ENCODE measurements at places on chromosomes 2 and 18.
A peak's percentile ranks its signal among the peaks of the same experiment; 100 is the strongest.

- DNase-seq, result peak; percentile 81
Observed at GRCh38 chr2:240998995-240999791, 775 bp downstream of the SNED1 start.

GRCh38 chr18:78639006-78639950, 340.3 kb upstream of the SALL3 start:
- DNase-seq, result no peak

DNA sequence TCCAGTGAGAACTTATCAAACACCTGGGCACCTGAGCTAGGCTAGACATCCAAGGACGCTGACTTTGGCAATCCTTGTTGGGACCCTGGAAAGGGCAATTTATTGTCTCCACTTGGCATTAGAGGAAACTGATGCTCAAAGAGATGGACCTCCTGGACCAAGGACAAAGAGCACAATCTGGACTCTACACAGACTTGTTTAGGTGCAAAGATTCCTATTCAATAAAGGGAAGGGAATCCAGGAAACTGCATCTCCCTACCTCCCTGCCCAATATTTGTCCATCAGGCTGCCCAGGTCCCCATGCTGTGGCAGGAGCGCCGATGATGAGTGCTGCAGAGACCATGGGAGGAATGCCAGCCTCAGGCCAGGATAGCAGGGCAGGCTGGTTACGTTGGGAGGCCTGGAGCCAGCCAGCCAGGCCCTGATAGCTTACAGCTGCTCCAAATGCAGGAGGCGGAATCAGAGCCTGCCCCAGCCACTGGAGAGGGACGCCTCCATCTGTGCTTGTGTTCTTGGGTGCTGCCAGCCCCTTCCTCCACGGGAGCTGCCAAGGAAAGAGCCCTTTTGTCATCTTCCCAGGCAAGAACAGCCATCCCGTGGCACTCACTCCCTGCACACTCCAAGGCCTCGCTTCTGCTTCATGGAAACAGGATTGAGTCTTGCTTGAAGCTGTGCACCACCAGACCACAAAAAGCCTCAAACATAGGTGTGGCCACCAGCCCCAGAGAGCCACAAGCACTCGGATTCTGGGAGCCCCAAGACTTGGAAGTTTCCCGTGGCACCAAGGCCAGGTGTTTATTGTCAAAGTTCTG, 60.0 kb downstream of the HS1BP3 start:
- DNase-seq, result no peak

GRCh38 chr18:10442551-10442971, 11.9 kb upstream of the APCDD1 start:
- no peak for DNase-seq

DNA sequence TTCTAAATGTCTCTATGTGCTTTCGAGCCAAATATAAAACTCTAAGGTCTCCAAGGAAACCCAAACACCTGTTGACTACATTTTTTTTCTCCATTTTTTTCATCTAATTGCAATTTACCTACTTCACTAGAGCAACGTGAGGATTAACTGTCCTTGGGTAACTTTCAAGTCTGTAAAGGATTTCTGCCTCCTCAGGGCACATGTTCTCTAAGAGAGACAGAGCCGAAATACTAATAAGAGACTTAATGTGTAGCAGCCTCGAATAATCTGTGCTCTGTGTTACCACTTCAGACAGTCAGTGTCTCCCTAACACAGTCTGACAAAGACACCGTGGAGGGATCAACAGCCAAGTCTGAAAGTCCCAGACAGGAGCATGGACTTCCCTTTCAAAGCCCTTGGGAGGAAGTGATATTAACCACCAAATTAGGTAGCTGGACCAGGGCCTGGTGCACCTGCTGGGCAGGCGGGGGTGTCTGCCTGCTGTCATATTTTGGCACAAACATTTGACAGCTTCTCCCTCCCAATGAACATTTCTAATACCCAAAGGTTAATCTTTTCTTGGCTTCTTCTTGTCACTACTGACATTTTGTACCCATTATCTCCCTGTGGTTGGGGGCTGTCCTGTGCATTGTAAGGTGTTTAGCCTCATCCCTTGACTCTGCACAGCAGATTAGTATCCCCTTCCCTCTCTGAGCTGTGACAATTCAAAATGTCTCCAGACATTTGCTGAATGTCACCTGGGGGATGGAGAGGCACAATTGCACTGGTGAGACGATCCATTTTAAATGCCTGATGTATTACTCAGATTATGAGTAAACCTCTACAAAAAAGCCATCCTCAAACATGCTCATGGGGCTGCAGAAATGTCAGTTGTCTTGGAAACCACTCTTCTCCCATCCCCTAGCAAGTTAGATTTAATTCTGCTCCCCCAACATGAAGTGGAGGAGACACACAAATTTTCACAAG, 45.7 kb upstream of the LYPD1 start:
- no peak for DNase-seq

- no peak for DNase-seq
Observed at GRCh38 chr2:223989206-223989855, 32.1 kb downstream of the MRPL44 start.

- DNase-seq, result no peak
Observed at GRCh38 chr2:60158262-60158661, 395.2 kb downstream of the BCL11A start.

DNA sequence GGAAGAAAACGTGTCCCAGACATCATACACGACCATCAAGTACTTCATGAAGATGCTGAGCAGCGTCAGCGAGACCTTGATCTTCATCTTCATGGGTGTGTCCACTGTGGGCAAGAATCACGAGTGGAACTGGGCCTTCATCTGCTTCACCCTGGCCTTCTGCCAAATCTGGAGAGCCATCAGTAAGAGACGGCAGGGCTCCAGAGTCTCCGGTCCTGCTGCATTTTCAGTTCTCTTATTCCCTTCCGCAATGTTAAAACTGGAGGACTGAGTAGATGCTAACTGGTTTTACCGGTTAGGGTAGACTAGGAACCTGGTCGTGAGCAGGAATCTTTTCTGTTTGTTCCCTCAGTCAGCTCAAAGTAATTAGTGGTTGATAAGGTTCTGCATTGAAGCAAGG, 32.3 kb downstream of the SLC9A4 start:
- peak; percentile 48 for DNase-seq

DNA sequence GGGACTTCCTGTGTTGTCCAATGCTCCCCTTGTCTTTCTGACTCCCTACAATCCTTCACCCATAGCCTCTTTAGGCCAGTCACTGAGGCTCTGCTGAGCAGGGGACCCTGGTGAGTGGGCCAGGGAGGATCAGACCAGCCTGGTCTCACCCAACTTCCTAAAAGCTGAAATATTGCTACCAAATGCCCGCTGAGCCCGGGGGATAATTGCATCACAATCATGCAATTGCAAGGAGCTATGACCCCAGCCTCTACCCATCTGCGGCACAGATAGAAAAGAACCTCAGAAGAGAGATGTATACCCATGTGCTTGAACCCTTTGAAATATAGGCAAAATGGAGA, 3.7 kb upstream of the SP100 start:
- no peak for DNase-seq

DNA sequence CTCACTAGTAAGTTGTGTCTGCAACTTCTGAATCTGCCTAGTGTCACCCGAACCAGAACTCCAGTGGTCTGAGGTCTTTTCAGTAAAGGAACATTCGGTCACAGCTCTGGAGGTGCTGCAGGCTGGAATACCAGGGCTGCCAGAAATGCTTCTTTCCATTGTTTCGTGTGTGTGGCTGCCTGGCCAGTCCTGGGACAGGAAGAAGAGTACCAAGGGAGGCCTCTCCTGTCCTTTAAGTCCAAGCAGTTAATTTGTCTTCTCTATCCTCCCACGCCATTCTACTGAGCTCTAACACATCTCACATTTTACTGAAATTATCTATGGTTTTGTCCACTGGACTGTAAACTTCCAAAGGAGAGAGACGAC, 196.0 kb downstream of the LNPK start:
- DNase-seq, result no peak

DNA sequence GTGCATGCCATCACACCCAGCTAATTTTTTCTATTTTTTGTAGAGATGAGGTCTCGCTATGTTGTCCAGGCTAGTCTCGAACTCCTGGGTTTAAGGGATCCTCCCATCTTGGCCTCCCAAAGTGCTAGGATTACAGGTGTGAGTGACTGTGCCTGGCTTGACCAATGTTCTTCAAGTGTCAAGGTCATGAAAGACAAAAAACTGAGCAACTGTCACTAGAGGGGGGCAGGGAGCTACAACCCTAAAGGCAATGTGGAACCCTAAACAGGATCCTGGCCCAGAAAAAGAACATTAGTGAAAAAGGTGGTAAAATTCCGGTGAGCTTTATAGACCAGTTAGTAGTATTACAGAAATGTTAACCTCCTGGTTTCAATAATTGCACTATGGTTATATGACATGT, 7.3 kb downstream of the MYO5B start:
- no peak for DNase-seq

- no peak for DNase-seq
Observed at GRCh38 chr2:133843091-133843490, 274.8 kb upstream of the NCKAP5 start.

- no peak for DNase-seq
Observed at GRCh38 chr2:56682397-56682760, 498.6 kb downstream of the CCDC85A start.

DNA sequence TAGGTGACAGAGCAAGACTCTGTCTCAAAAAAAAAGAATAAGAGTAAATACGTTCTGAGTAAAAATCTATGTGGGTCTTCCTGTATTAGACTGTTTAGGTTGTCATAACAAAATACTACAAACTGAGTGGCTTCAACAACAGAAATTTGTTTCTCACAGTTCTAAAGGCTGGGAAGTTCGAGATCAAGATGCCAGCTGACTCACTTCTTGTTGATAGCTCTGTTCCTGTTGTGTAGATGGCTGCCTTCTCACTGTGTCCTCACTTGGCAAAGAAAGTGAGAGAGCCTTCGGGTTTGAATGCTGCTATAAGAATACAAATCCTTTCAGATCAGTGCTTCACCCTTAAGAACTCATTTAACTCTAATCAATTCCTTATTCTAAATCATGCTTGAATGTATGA, 430.0 kb upstream of the VWC2L start:
- no peak for DNase-seq

- DNase-seq, result no peak
Observed at GRCh38 chr2:74632209-74632938, 15.8 kb downstream of the M1AP start.

DNA sequence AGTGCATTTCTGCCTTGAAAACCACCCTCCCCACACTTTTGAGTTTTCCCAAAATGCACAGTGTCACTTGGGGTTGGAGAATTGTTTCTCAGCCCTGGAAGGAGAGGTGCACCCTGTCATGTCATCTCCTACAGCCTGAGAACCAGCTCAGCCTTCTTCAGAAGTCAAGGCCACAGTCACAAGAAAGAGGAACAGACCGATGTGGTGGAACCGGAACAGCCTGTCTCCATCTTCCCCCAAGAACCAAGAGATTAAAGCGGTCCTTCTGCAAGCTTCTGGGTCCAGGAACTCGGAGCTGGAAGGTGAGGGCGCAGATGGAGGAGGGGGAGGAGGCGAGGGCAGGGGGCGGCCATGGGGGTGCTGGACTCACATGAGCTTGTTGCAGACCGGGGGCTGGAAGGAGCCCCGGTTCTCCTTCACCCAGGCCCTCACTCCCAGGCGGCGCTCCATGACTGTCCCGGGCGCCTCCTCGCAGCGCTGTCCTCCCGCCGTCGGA, 248 bp downstream of the HAAO start:
- no peak for DNase-seq

DNA sequence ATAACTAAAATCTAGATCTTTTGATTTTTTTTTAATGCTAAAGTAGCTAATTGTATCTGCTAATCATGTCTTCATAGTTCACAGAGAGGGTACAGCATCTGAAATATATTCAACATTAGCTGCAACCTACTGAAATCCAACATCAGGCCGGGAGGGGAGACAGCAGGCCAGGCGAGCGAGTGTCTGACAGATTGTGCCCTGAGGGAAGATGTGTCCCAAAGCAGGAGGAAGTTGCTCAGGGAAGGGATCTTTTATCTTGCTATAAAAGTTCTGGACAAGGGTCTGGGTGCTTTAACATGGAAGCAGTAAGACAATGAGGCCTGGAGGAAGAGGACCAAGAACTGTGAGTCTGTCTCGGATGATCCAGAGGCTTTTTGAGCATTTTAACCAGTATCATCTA, 274.1 kb downstream of the AFF3 start:
- no peak for DNase-seq

DNA sequence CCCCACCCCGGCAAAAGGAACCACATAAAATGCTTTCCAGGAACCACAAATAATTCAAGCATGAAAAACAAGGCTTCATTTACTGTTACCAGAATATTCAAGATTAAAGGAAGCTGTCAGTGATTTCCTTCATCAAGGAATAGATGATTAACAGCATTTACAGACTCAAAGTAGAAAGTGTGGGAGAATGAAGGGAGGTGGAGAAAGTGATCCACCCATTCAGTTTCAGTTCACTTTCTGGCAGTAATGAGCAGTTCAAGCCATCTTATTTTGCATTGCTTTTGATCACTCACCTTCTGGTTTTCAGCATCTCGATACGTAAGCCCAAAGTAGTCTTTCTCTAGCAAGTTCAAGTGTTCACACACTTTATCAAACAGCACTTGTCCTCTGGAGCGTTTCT, 99.0 kb downstream of the EPB41L3 start:
- no peak for DNase-seq

DNA sequence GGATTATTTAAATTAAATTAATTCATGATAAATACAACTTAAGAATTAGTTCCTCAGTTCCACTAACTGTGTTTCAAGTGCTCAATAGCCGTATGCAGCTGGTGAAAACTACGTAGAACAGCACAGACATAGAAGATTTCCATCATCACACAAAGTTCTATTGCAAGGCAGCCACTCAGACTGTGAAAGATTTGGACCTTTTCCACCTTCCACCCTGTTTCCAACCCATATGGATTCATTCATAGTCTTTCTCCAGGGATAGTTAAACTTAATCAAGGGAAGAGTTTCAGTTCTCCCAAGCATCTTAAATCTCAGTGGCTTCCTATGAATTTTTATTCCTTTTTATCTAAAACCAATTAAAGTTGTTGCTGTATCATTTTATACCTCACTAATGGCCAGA, 2030.8 kb downstream of the SUCLG1 start:
- no peak for DNase-seq

DNA sequence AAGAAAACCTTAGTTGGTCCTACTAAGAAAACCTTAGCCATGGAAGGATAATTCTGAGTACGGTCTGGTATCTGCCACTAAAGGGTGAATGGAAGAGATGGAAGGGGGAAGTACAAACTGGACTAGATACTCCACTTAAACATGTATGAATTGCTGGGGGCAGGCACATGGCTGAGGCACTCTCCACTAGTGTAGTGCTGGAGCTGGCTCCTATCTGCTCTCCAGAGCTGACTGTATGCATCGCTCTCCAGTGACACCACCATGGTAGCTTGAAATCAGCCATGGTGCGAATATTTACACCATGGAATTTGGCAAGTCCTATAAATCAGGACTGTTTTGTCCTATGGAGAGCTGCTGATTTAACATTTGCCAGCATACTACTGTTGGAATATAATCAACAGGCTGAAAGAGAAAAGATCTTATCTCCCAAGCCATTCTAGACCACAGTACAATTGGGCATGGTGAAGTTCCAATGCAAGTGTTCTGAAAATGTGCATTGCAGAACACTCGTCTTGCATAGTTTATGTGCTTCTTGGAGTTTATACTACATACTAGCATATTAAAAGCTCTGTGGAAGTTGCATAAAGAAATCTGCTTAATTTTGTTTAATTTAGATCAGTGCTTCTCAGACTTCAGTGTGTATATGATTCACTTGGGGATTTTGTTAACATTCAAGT, 277.4 kb downstream of the TDRD15 start:
- DNase-seq, result no peak

- DNase-seq, result no peak
Observed at GRCh38 chr18:65016631-65017371, 734.0 kb upstream of the CDH7 start.
